Frontal cortex (tissue), 4 donors: ENCODE measurements at places on chromosomes 1 and 21.

- no peak for DNase-seq
These were observed 1.2 kb downstream of the SLC37A1 start for GRCh38 chr21:42514883-42515228.

GRCh38 chr1:1783320-1783719 lies 5.0 kb upstream of the NADK start:
- no peak for DNase-seq

DNA sequence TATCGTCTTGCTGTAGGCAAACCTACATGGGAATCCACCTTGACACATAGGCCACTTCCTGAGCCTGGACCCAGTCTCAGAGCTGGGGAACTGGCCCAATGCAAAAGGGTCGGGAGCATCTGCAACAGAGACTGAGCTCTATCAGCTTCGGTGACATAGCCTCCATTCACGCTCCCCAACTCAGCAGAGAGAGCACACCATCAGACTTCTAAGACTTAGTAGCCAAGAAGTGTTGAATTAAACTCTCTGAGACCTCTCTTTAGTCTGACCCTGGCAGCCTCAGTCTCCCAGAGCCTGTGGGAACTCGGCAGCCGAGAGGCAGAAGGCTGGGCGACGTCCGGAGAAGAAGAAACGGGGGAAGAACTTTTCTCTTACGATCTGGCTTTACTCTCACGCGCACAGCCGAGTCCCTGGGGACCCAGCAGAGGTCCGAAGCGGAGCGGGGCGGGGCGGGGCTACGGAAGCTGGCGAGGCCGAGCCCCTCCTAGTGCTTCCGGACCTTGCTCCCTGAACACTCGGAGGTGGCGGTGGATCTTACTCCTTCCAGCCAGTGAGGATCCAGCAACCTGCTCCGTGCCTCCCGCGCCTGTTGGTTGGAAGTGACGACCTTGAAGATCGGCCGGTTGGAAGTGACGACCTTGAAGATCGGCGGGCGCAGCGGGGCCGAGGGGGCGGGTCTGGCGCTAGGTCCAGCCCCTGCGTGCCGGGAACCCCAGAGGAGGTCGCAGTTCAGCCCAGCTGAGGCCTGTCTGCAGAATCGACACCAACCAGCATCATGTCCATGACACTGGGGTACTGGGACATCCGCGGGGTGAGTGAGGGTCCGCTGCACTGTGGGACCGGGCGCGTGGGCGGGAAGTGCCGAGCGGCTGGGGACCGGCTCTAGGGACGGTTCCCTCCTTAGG lies at the start of gene GSTM4:
Gene GSTM4, plus strand, starts transcription at position 485 of the 905 bp plus-strand sequence. Its CDS starts 291 bp downstream, at position 776.
- DNase-seq, result peak; percentile 81

DNA sequence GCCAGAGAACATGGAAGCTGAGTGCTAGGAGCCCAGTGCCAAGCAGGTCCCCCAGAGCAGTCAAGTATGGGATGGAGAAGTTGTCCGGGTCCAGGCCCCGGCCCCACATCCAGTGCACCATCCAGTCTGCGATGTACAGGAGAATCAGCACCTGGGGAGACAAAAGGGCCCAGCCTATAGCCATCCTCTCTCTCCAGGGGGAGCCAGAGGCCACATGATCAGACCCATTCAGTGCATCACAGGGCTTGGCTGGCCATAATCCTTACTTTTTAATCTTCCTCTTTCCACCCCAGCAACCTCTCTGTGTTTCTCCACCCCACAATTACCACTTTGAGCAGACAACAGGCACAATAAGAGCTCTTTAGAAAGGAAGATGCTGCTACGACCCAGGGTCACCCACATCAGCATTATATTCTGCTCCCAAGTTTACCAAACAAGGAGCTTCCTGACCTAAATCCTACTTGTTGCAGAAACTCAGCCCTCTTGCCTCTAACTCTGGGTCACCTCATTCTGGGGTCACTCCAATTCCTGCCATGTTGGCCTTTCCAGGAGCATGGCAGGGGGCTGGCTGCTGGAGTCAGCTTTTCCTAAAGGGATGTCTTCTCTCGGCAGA lies 16.4 kb upstream of the RAB29 start:
- DNase-seq, result peak; percentile 68

- DNase-seq, result no peak
These were observed 752 bp upstream of the ACTA1 start for GRCh38 chr1:229434641-229435051.

- no peak for DNase-seq
These were observed 8.2 kb upstream of the SAMD11 start for GRCh38 chr1:915295-916172.

- DNase-seq, result no peak
These were observed 26.3 kb downstream of the FRRS1 start for GRCh38 chr1:99740141-99740540.
